ENCODE measurements at places on chromosomes 1 and 21.

- no peak for DNase-seq
Measured at GRCh38 chr1:61169634-61170033, 87.3 kb downstream of the NFIA start.

DNA sequence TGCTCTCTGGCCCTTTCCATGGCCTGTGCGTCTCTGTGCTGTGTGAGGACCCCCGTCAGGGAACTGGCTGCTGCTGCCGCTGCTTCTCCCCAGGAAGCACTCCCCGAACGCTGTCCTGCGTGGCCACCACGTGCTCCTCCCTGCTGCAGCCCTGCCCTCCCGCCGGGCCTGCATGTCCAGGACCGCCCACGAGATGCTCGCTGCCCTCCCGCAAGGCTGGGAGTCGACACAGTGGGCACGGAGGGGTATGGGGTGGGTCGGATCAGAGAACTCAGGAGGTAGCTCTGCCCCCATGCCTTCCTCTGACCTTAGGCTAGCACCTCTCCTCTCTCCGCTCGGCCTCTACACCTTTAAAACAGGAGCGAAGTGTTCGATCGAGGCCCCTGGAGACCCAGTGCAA lies 171.9 kb upstream of the AJAP1 start:
- DNase-seq, result no peak

GRCh38 chr1:204599596-204599995 lies 83.4 kb downstream of the MDM4 start:
- no peak for DNase-seq

DNA sequence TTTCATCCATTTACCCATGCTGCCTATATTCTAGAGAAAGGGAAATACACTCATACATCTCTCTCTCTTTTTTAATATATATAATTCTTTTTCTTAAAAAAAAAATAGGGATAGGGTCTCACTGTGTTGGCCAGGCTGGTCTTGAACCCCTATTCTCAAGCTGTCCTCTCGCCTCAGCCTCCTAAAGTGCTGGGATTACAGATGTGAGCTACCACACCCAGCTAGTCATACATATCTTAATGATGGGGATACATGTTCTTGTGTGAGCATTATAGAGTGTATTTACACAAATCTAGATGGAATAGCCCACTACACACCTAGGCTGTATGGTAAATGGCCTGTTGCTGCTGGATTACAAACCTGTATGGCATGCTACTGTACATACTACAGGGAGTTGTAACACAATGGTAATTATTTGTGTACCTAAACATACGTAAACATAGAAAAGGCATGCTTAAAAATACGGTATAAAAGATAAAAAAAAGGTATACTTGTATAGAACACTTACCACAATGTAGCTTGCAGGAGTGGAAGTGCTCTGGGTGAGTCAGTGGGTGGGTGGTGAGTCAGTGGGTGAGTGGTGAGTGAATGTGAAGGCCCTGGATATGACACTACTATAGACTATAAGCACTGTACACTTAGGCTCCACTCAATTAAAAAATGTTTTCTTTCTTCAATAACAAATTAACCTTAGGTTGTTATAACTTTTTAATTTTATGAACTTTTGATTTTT lies 72.9 kb downstream of the IVNS1ABP start:
- peak; percentile 48 for DNase-seq

- DNase-seq, result no peak
Measured at GRCh38 chr1:148353461-148354283, 129.4 kb downstream of the PPIAL4G start.

DNA sequence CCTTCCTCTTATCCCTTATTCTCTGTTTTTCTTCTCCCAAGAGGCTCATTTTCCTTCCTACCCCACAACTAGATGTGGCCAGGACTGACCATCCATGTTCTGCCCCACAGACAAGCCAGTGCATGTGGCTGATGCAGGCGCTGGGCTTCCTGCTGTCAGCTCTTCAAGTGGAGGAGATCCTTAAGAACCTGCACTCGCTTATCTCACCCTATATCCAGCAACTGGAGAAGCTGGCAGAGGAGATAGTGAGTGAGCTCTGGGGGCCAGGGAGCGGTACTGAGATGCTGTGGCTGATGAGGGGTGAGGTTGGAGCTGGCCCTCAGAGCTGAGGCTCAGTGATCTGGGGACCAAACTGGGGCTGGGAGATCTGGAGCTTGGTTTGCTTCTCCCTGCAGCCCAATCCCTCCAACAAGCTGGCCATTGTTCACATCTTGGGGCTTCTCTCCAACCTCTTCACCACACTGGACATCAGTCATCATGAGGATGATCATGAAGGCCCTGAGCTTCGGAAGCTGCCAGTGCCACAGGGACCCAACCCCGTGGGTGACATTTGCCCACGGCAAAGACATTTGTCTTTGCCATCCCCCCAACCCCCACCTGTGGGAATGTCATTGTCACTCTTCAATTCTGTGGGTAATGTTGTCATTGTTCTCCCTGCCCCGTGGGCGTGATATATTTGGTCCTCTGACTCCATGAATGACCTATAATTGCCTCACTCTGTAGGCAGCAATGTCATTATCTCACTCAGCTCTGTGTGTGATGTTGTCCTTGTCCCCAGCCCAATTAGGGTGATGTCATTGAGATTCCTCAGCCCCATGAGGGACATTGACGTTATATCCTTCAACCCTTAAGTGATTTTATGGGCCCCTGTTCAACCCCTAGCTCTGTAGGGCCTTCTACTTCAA lies 11.2 kb upstream of the DPH2 start:
- DNase-seq, result no peak

- no peak for DNase-seq
Measured at GRCh38 chr1:226453015-226453704, 45.3 kb upstream of the PARP1 start.

- no peak for DNase-seq
Measured at GRCh38 chr1:49824261-49824660, 199.5 kb downstream of the AGBL4 start.

All from ACHN (cell line).